ENCODE measurements at places on chromosomes 4 and X. TPM values are rescaled to one million over a fixed set of nuclear protein-coding genes. Genes with fewer than 3 reads are reported as not detected.
A peak's percentile ranks its signal among the peaks of the same experiment; 100 is the strongest.

Gene TRPC3
- total RNA-seq: 0.82 TPM

Gene MED14
- 42.0 TPM for total RNA-seq

Gene TCEAL5
- total RNA-seq: 0.82 TPM

Gene GASK1B
- 119 TPM for total RNA-seq

Gene MYOZ2
- 170 TPM for total RNA-seq

Gene PRSS12
- 24.0 TPM for total RNA-seq

Gene VCX3A
- not detected for total RNA-seq

Gene NSUN7
- total RNA-seq: 3.5 TPM

Gene CSN3
- total RNA-seq: not detected

DNA sequence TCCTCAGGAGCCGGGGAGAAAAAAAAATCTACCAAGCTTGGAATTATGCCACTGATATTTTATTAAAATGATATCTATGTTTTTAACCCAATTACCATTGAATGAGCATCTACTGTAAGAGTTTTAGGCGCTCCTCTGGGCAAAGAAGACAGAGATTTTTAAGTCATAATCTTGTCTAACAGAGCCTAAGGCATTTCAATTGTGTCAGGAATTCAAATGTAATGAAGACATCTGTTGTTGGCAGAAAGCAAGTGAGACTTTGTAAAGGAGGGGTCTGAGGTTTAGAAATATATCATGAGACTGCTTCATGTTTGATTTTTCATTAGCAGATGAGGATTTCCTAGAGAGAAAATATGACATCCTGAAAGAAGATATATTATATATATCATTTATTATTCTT, 1158.1 kb downstream of the FSTL5 start:
- DNase-seq: peak; percentile 8

- DNase-seq: no peak
Observed at GRCh38 chrX:30313322-30313721, 4.1 kb upstream of the NR0B1 start.

GRCh38 chrX:72216973-72217372, 21.9 kb downstream of the ERCC6L start:
- DNase-seq: no peak

DNA sequence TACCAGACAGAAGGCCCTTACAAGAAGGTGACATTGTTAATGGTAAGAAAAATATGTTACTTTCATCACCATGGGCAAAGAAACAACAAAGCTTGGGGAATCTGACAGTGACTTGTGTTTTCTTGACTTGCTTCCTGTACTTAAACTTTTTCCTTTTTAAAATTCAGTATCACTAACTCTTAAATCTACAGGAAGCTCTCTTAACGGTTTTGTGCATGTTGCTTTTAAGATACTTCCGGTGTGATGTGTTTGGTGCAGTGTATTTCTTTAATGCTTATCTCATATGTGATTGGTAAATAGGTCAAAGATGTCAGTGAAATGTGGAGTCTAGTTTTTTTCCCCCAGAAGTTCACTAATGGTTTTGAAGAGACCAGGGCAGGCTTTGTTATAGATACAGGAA, 45.2 kb downstream of the ADH5 start:
- DNase-seq: no peak

DNA sequence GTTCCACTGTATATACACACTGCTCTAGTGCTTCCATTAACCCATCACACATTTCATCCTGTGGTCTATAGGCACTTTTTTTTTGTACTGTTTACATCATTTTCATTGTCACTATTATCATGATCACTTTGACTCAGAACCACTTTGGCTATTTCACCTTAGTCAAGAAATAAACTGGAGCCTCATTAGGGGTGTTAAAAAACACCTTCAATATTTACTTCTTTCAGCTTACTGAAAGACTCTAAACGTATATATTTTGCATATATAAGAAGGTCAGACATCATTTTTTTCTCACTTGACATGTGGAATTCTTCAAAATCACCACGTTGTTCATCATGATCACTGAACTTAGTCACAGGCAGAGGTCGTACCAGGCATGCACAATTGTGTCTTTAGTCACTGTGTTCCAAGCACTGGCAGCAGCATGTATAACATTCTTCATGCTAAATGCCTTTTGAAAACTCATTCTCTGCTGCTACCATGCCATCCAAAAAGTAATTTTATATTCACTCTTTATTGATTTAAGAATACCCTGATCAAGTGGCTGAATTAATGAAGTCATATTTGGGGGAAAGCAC, 229.2 kb upstream of the ARSJ start:
- DNase-seq: no peak

DNA sequence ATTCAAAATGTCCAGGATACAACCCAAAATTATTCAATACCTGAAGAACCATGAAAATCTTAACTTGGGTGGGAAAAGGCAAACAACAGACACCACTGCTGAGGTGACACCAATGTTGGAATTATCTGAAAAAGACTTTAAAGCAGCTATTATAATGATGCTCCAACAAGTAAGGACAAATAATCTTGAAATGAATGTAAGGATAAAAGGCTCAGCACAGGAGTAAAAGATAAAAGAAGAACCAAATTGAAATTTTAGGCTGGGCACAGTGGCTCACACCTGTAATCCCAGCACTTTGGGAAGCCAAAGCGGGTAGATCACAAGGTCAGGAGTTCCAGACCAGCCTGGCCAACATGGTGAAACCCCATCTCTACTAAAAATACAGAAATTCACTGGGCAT, 4.0 kb upstream of the SLC9A7 start:
- no peak for DNase-seq

- peak; percentile 11 for DNase-seq
Observed at GRCh38 chrX:45851434-45851991, 650.8 kb upstream of the DIPK2B start.

DNA sequence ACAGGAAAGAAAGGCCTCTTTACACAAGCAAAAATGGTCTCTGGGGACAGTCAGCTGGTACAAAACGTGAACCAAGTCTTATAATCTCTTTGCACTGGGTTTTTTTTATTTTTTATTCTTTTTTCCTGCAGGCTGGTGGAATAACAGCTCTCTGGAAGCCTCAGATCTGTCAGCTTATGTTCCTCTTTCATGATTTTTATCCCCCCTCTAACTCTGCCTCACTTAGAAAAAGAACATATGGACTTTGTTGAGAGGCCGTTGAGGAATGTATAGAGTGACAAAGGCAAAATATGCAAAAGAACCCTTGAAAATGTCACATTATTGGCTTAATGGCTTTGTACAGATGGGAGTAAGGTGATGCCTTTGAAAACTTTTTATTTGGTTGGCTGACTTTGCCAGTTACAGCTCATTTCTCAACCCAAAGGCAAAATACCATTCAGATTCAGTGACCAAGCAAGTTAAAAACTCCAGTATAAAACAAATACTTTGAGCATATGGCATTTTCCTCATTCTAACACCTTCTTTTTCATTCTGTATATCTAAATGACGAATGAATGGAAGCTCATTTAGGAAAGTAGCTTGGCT, 111.1 kb downstream of the RNF150 start:
- no peak for DNase-seq

DNA sequence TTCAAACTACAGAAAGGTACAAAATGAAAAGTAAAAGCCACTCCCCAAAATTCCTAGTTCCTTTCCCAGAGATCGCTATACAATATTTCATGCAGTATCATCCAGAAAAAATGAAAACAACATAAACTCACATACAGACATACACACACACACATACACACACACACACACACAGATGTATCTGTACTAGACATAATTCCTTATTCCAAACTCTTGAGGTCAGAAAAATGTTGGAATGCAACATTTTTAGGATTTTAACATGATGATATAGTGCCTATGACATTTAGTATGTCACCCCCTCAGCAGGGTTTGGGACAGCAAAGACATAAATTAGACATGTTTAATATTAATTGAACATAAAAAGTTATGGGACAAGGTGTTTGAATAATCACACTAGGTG, 73.4 kb upstream of the LHFPL1 start:
- no peak for DNase-seq

GRCh38 chr4:81424816-81425755, 46.6 kb downstream of the RASGEF1B start:
- no peak for DNase-seq

- DNase-seq: no peak
Observed at GRCh38 chr4:94668724-94669123, 89.0 kb upstream of the BMPR1B start.

GRCh38 chr4:68369142-68369805, 19.4 kb upstream of the YTHDC1 start:
- no peak for DNase-seq

- peak; percentile 11 for DNase-seq
Observed at GRCh38 chr4:94603170-94603747, 151.5 kb downstream of the PDLIM5 start.

GRCh38 chrX:11764602-11765067, 6.6 kb downstream of the MSL3 start:
- DNase-seq: no peak

GRCh38 chrX:124594017-124594651, 247.8 kb downstream of the SH2D1A start:
- DNase-seq: no peak

DNA sequence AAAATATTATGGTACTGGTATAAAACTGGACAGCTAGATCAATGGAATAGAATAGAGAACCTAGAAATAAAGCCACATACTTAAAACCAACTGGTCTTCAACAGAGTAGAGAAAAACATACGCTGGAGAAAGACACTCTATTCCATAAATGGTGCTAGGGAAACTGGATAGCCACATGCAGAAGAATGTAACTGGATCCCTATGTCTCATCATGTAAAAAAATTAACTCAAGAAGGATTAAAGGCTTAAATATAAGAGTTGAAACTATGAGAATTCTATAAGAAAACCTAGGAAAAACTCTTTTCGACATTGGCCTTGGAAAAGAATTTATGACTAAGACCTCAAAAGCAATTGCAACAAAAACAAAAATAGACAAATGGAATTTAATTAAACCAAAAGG, 114.6 kb downstream of the PCDH18 start:
- no peak for DNase-seq

DNA sequence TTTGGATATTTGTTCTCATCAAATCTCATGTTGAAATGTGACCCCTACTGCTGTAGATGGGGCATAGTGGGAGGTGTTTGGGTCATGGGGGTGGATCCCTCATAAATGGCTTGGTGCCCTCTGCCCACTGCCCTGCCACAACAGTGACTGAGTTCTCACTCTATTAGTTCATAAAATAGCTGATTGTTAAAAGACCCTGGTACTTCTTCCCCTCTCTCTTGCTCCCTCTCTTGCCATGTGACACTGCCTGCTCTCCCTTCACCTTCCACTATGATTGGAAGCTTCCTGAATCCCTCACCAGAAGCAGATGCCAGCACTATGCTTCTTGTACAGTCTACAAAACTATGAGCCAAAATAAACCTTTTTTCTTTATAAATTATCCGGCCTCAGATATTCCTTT, 182.2 kb downstream of the CAMK2D start:
- no peak for DNase-seq

DNA sequence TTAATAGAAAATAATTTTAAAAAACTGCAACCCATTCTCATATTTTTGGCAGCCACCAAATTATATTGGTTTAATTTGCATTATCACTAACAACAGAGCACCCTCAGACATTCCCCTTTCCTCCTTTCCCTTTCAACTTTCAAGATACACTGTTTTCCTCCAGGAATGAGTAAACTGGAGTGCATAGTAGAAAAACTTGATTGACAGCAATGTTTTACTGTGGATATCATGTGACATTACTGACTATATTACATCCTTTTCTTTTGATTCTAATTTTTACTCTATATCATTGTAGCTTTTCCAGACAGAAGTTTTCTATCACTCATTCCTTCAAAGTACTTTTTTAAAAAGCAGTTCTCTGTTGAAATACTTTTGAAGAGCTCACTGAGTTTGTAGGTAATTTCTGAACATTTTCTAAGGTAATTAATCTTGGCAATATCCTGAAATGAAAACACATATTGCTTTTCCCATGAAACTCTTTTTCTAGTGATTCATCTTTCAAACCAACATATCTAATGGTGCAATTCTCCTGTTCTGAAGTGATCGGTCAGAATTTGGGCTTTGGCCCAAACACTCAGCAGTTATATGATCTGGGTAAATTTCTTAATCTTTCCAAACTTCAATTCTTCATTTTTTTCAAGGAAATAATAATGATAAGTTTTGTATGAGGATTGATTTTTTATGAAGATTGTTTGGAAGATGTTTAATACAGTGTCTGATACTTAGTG, 920.4 kb upstream of the EPHA5 start:
- no peak for DNase-seq

DNA sequence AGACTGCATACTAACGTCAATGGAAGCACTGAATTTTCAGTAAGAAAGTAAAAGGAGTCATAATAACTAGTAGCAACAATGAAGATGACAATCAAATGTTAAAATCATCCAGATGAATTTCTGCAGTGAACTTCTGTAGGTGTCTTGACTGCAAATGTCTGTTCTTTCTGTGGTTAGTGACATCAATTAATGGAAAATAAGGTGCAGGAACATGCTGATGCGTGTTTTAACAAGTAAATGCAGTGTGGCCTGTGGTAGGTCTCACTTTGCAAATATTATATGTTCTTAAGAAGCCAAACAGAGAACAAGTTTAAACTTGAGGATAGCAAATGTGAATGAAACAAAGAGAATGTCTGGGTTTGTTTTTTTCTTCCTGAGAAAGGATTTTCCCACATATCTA, 2.6 kb upstream of the DTHD1 start:
- DNase-seq: peak; percentile 16

DNA sequence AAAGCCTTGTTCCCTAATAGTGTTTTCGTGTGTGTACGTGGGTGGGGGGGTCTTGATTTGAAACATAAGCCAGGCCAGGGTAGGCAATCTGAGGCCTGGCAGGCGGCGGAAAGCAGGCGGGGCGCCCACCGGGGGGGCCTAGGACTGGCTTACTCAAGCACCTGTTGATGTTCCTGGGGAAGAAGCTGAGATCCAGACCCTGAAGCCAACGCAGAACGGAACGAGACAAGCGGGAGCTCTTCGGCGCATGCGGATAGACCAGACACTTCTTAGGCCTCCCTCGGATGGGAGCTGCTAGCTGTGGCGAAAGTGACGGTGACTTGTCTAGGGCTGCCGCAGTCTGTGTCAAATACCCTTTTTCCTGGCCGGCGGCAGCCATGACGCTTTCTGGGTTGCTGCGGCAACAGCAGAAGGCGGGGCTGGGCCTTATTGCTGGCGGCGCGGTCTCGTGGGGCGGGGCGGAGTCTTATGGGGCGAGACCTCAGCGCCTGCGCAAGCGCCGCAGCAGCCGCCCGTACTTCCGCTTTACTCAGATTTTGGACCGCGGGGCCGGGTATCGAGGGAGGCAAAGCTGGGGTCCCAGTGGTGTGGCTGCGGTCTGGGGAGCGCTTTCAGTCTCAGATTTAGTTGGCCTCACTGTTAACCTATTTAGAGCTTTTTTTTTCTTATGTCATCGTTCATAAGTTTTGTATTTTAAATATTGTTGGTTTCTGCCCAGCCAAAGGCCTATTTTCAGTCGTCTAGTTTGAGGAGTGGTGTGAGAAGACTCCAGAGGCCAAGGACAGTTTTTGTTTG, at the start of gene SPATA4:
TSS of gene SPATA4 (minus strand) at position 402 of the 795 bp plus-strand sequence. CDS start at position 379, 23 bp downstream.
- peak; percentile 97 for DNase-seq

DNA sequence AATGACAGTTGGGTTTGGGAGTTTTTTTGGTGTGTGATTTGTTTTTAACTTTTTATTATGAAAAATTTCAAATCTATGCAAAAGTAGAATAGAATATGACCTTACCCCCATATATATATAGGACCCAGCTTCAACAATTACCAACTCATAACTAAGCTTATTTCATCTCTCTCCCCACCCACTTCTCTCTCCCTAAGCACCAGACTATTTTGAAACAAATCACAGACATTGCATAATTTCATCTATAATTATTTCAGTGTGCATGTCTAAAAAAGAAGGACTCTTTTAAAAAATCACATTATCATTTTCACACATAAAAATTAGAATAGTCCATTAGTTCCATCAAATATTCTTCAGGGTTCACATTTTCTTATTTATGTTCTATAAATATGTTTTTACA, 28.3 kb upstream of the NKX6-1 start:
- DNase-seq: no peak

Measured in tongue (tissue), 3 donors.